ENCODE measurements at places on chromosomes 13 and 19.

DNA sequence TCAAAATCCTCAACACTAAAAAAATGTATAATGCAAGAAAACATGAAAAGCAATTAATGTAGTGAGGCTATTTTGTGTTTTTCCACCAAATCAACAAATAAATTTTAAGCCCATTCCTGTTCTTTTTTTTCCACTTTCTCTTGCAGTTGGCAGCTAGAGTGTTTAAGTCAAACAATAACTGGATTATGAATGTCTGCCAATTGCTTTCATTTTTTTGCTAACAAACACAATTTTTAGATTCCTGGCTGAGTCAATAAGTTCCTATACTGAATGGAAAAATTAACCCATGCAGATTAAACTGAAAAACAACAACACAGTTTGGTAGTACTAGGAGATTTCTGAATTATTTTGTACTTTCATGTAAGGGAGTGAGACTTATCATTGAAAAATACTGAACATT, 232.4 kb downstream of the SLITRK5 start:
- no peaks in the 10 kb centered on the region for H3K4me1 ChIP-seq
- H3K27ac ChIP-seq: no peak overlapping the region
- H3K27me3 ChIP-seq: no peaks in the 10 kb centered on the region
- H3K36me3 ChIP-seq: no peaks in the 10 kb centered on the region
- no peak overlapping the region for H3K4me3 ChIP-seq
- DNase-seq: no peak

DNA sequence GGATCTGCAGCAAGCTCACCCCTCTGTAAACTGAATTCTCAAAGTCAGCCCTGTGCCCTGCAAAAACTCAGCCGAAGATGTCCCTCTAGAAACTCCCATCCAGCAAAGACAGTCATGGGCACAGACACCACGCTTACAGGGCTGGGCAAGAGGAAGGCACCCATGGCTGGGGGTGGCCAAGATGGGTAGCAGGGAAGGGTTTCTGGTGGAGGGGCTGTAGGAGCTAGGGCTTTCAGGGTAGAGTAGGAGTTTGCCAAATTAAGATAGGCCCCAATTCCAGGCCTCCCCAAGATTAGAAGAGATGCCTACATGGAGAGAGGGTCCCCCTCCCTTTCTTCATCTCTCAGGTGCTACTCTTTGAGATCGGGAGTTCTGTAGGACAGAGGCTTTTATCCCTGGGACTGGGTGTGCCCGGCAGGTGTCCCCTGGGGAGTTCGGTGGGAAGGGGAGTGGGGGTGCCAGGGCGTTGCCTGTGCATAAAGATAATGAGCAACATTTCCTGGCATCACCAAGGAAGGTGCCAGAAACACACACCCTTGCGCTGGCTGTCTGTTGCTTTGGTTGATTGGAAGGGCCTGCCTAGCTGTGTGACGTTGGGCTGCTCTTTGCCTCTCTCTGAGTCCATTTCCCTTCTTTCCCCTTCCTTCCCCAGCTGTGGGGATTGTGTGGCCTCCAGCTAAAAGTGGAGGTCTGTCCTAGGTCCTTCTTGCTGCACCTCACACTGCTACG, 9.4 kb downstream of the NRTN start:
- no peaks in the 10 kb centered on the region for H3K4me1 ChIP-seq
- H3K27ac ChIP-seq: no peak overlapping the region
- H3K27me3 ChIP-seq: no peaks in the 10 kb centered on the region
- DNase-seq: no peak
- H3K4me3 ChIP-seq: no peak overlapping the region

DNA sequence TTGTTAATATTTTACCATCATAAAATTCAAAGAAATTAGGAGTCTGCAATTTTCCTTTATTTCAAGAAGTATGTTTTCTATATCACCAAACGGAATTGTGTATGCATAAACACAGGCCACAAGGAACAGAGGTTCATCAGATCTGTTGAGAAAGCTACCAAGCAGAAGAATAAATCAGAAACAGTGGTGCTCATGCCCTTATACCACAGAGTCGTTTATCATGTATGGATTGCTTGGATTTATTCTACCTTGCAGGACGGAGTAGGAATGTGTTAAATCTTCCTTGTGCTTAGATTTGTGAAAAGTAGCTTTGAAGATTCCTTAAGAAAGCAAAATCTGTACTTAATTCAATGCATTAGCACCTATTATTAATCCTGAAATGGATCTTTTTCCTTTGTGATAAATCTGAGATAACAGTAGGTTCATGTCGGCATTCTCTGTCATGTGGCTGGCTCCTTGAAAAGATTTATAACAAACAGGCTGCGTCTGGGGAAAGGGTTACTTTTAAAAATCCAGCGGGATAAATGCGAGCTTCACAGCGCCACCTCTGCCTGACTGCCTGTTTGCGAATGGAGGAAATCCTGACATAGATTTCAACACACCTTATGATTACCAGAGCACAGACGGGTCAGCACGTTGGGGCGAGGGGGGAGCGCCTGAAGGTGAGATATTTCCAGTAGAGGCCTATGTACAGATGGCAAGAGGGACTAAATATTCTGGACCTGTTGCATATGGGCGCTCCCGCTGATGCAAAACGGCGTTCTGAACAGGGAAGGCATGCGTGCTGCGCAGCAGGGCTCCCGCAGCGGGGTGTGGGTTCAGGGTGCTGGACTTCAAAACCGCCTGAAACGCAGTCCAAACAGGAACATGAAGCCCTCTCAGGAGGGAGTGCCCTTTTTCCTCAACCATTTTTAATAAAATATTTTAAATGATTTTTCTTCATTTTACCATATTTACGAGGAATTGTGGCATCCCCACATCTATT, 445.5 kb upstream of the SGCG start:
- H3K4me3 ChIP-seq: no peak overlapping the region
- no peaks in the 10 kb centered on the region for H3K36me3 ChIP-seq
- H3K4me1 ChIP-seq: no peaks in the 10 kb centered on the region
- no peak for DNase-seq
- H3K27me3 ChIP-seq: no peaks in the 10 kb centered on the region

DNA sequence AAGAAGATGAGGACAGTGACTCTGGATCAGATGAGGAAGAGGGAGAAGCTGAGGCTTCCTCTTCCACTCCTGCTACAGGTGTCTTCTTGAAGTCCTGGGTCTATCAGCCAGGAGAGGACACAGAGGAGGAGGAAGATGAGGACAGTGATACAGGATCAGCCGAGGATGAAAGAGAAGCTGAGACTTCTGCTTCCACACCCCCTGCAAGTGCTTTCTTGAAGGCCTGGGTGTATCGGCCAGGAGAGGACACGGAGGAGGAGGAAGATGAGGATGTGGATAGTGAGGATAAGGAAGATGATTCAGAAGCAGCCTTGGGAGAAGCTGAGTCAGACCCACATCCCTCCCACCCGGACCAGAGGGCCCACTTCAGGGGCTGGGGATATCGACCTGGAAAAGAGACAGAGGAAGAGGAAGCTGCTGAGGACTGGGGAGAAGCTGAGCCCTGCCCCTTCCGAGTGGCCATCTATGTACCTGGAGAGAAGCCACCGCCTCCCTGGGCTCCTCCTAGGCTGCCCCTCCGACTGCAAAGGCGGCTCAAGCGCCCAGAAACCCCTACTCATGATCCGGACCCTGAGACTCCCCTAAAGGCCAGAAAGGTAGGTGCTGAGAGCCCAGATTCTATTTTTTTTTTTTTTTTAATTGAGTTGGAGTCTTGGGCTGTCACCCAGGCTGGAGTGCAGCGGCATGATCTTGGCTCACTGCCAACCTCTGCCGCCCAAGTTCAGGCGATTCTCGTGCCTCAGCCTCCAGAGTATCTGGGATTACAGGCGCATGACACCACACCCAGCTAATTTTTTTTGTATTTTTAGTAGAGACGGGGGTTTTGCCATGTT, 2.3 kb downstream of the PPP1R15A start:
- DNase-seq: peak; percentile 52
- peak overlapping the region; percentile 99 for H3K27ac ChIP-seq
- H3K36me3 ChIP-seq: peaks cover 30% of the 10 kb centered on the region
- H3K4me1 ChIP-seq: peaks cover 45% of the 10 kb centered on the region
- peak overlapping the region; percentile 17 for H3K4me3 ChIP-seq

- peaks cover 16% of the 10 kb centered on the region for H3K4me1 ChIP-seq
- no peak for DNase-seq
- H3K27ac ChIP-seq: no peak overlapping the region
- no peaks in the 10 kb centered on the region for H3K27me3 ChIP-seq
- H3K36me3 ChIP-seq: no peaks in the 10 kb centered on the region
Observed at GRCh38 chr19:28404472-28404871, 808.5 kb downstream of the UQCRFS1 start.

GRCh38 chr19:46186717-46187101, 38.7 kb downstream of the IGFL2 start:
- no peak for DNase-seq
- no peak overlapping the region for H3K27ac ChIP-seq
- H3K36me3 ChIP-seq: no peaks in the 10 kb centered on the region
- H3K4me3 ChIP-seq: no peak overlapping the region

GRCh38 chr19:5340637-5341447, at the start of gene PTPRS:
Gene PTPRS, minus strand, starts transcription at chr19:5340812. Its CDS starts 54,672 bp downstream, at chr19:5286140.
- H3K27me3 ChIP-seq: peaks cover 36% of the 10 kb centered on the region
- no peaks in the 10 kb centered on the region for H3K36me3 ChIP-seq
- H3K4me3 ChIP-seq: peak within 1 kb of the TSS; percentile 40

- H3K4me3 ChIP-seq: peak overlapping the region; percentile 50
- H3K27me3 ChIP-seq: no peaks in the 10 kb centered on the region
- H3K36me3 ChIP-seq: no peaks in the 10 kb centered on the region
- no peak for DNase-seq
Observed at GRCh38 chr19:47229676-47230053, 1.3 kb downstream of the BBC3 start.

- H3K4me3 ChIP-seq: no peak overlapping the region
- no peaks in the 10 kb centered on the region for H3K36me3 ChIP-seq
- DNase-seq: no peak
- H3K27me3 ChIP-seq: no peaks in the 10 kb centered on the region
- H3K4me1 ChIP-seq: no peaks in the 10 kb centered on the region
Observed at GRCh38 chr13:27194895-27195764, 23.5 kb upstream of the USP12 start.

- H3K27ac ChIP-seq: no peak overlapping the region
- H3K36me3 ChIP-seq: no peaks in the 10 kb centered on the region
- H3K4me3 ChIP-seq: no peak overlapping the region
- H3K27me3 ChIP-seq: no peaks in the 10 kb centered on the region
- DNase-seq: no peak
- H3K4me1 ChIP-seq: no peaks in the 10 kb centered on the region
Observed at GRCh38 chr13:40233731-40234195, 432.7 kb downstream of the FOXO1 start.

- peak; percentile 75 for DNase-seq
- no peaks in the 10 kb centered on the region for H3K27me3 ChIP-seq
- no peak overlapping the region for H3K27ac ChIP-seq
- H3K4me1 ChIP-seq: peaks cover 5% of the 10 kb centered on the region
- no peaks in the 10 kb centered on the region for H3K36me3 ChIP-seq
Observed at GRCh38 chr19:9205501-9206113, 13.8 kb downstream of the OR7D4 start.

GRCh38 chr19:54199401-54199800, 1.3 kb upstream of the RPS9 start:
- H3K27ac ChIP-seq: no peak overlapping the region
- H3K27me3 ChIP-seq: no peaks in the 10 kb centered on the region
- no peak overlapping the region for H3K4me3 ChIP-seq
- peaks cover 37% of the 10 kb centered on the region for H3K4me1 ChIP-seq

DNA sequence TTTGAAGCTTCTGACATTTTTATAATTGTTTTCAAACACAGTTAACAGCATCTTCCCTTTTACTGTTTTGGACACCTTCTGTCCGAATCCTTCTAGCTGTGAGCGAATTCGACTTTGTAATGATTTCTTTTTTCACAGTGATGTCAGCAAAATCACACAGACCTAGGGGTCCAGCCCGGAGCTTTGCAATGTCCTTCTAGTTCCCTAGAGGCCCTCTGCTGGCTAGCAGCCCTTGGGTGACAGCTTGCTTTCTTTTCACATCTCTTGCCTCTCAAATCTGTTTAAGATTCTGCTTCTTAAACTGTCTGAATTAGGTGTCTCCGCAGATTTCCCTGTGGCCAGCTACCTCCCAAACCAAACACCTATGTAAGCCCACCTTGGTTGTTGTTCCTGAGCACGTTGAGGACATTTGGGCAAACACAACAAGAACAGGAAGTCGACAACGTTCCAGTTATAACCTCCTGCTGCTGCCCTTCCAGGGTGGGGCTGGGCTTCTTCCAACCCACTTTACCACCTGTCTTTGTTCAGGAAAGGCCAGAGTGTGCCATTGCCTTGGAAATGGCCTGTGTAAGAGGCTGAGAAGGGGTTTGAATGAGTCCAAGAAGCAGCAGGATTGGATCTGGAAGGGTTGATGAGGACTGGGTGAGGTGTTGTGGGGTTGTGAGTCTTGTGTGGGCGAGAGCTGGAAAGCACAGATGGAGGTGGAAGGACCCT, 123.1 kb downstream of the ATP8A2 start:
- no peak for DNase-seq
- H3K27ac ChIP-seq: no peak overlapping the region
- no peaks in the 10 kb centered on the region for H3K4me1 ChIP-seq
- no peaks in the 10 kb centered on the region for H3K36me3 ChIP-seq

DNA sequence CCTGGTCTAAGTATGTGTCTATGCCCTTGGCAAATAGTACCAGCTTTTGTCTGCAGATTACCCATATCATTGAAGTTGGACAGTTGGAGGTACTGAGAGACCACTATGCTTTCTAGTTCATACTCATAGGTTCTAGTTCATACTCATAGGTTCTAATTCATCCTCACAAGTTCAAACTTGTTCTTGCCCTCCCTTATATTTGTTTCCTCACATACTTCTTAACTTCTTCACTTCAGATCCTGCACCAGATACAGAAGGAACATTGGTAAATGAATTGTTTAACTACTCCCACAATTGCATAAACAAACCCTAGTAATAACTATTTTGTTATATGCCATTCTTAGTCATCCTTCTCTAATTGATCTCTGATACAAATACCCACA, 172.2 kb downstream of the SLITRK1 start:
- DNase-seq: no peak
- H3K27me3 ChIP-seq: no peaks in the 10 kb centered on the region
- H3K27ac ChIP-seq: no peak overlapping the region
- H3K4me3 ChIP-seq: no peak overlapping the region

GRCh38 chr13:98508685-98509084, 68.2 kb downstream of the STK24 start:
- H3K27me3 ChIP-seq: peaks cover 5% of the 10 kb centered on the region
- no peak for DNase-seq
- H3K36me3 ChIP-seq: peaks cover 3% of the 10 kb centered on the region
- H3K4me3 ChIP-seq: no peak overlapping the region
- peaks cover 32% of the 10 kb centered on the region for H3K4me1 ChIP-seq

- no peak for DNase-seq
- H3K4me1 ChIP-seq: no peaks in the 10 kb centered on the region
- H3K27me3 ChIP-seq: no peaks in the 10 kb centered on the region
- no peaks in the 10 kb centered on the region for H3K36me3 ChIP-seq
- no peak overlapping the region for H3K27ac ChIP-seq
- no peak overlapping the region for H3K4me3 ChIP-seq
Observed at GRCh38 chr13:85738696-85739320, 60.4 kb downstream of the SLITRK6 start.

DNA sequence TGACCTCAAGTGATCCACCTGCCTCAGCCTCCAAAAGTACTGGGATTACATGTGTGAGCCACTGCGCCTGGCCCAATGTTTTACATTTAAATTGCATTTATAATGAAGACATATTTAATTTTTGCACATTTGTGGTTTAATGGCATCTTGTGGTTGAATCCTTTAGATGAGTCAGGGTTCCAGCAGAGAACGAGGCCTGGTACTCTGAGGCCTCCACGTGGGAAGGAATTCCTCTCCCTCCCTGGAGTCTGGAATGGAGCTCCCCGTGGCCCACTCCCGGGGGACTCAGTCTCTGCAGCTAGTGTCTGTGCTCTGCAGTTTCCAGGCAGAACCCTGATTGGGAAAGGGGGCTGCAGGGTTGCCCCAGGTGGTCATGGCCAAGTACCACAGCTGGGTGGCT, 24.2 kb downstream of the ZFR2 start:
- peaks cover 3% of the 10 kb centered on the region for H3K4me1 ChIP-seq
- H3K36me3 ChIP-seq: no peaks in the 10 kb centered on the region
- no peaks in the 10 kb centered on the region for H3K27me3 ChIP-seq
- H3K27ac ChIP-seq: no peak overlapping the region
- H3K4me3 ChIP-seq: no peak overlapping the region
- DNase-seq: no peak

Measured in natural killer cell (primary cell).